ENCODE measurements at places on chromosomes 3 and 15. TPM values are rescaled to one million over a fixed set of nuclear protein-coding genes. Genes with fewer than 3 reads are reported as not detected.

The CASR gene
- total RNA-seq, result 0.05 TPM

The CPN2 gene
- not detected for total RNA-seq

The BUB1B gene
- total RNA-seq, result 95.3 TPM

The LTK gene
- not detected for total RNA-seq

The GOLGA8Q gene
- 0.49 TPM for total RNA-seq

The ACTC1 gene
- not detected for total RNA-seq

The GOLGA8S gene
- total RNA-seq, result 0.11 TPM

The BNC1 gene
- not detected for total RNA-seq

The GOLGA6L4 gene
- 1.8 TPM for total RNA-seq

The GABRA5 gene
- total RNA-seq, result not detected
